ENCODE measurements at places on chromosomes 11 and 22.

GRCh38 chr11:127997594-127997993 is 589.8 kb downstream of the ETS1 start:
- DNase-seq, result no peak

DNA sequence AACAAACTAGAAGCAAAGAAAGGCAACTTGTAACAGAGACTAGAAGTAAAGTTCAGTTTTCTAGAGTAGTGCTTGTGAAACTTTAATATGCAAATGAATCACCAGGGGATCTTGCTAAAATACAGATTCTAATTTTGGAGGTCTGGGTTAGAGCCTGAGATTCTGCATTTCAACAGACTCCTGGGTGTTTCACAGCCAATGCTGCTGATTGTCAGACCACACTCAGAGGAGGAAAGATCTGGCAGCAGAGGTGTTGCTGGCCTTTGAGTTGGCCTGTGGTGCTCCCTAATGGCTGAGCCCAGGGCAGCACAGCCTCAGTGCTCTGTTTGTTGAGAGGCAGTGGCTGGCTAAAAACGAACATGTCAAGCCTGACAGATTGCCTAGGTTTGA is 5.4 kb downstream of the CRY2 start:
- DNase-seq, result no peak

DNA sequence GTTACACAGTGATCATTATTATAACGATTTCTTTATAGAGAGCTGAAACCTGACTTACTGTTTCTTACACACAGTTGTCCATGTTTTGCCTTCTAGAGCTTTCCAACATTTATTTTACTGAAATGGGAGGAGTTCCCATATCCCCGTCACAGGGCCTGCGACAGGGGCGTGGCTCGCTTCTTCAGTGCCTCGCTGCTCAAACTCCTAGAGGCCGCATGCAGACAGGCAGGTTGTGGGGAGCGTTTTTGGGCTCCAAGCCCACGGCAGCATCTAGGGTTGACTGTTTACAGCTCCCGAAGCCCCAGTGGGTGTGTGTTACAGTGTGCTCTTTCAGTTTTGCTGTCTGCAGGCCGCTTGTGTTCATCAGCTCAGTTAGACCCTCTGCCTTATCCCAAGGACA is 12.7 kb upstream of the AMOTL1 start:
- DNase-seq, result no peak

GRCh38 chr11:73907191-73907590 is 30.4 kb downstream of the PAAF1 start:
- no peak for DNase-seq

DNA sequence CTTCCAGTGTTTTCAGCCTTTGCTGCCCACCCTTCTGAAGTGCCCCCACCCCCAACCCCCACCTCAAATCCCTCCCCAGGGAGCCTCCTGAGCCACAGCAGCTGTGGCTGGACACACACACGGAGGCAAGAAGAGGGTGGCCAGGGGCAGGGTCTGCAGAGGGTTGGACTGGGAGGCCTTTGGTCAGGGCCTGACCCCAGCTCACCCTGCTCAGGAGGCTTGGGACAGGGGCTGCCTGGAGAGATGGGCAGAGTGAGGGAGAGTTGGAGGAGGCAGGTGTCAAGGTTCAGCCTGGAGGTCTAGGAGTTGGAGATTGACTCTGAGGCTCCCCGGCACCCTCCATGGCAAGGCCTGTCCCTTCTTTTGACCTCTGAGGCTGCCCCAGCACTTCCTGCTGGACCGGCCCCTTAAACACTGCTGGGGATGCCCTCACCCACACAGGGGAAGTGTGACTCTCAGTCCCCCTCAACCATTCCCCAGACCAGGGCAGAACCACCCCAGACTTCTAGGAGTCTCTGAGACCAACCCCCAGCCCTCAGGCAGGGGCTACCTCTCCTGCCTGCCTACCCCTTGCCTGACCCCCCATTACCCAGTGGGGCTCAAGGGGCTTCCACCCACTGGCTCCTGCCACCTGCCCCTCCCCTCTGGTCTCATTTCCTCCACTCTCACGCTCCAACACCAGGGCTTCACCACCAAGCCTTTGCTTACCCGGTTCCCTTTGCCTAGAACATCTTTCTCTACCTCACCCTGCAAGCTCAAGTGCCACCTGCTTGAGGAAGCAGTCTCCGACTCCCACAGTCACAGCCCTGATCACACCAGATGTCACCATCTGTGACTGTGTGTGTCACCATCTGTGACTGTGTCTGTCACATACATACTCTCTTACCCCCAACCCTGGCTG is 8.6 kb downstream of the ARAP1 start:
- no peak for DNase-seq

DNA sequence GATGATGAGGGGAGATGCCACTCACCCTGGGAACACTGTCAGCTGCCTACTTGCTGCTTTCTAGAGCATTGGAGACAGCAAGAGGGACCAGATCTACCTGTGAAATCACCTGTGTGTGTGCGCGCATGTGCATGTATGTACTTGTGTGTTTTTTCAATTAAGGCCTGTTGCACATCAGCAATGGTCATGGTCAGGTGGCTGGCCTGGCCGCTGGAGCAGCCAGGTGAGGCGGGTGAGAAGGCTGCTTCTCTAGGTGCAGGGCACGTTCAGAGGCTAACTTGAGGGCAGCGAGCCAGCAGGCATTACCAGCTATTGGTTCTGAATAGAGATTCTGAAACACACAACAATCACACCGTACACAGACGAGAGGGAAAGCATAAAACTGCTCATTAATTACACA is 65.1 kb downstream of the PARVG start:
- no peak for DNase-seq

DNA sequence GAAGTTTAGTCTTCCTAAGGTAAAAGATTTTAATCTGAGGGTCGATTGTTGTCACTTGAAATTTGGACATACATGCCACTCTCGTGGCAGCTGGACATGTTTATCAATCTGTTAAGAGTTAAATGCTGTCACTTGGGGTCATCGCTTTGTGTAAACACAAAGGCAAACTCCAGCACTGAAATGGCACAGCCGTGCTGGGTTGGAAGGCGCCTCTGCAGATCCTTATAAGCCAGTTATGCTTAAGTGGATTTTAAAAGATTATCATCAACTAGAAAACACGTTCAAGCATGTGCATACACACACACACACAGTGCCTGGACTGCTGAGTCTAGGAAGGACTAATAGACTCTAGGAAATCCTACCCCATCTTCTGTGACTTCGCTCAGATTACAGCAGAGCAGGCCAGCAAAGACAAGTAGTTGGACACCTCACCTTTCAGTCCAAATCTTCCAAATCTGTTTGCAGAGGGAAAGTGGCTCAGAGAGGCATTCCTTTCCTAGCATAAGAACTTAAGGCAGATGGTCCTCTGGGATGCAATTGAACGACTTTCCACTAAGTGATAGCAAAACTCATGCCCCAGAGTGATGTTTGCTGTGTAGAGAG is 83.7 kb downstream of the CACNG2 start:
- no peak for DNase-seq
